ENCODE measurements at places on chromosomes 7 and 10. TPM values are rescaled to one million over a fixed set of nuclear protein-coding genes. Genes with fewer than 3 reads are reported as not detected.

MUC12 gene
- total RNA-seq, result not detected

PNLIPRP3 gene
- not detected for total RNA-seq

TMEM130 gene
- total RNA-seq, result not detected

MYPN gene
- total RNA-seq, result 0.79 TPM

FAM25G gene
- not detected for total RNA-seq

ASB15 gene
- total RNA-seq, result not detected

C10orf105 gene
- total RNA-seq, result not detected

NPTX2 gene
- 0.60 TPM for total RNA-seq

KLF14 gene
- total RNA-seq, result not detected

ADAM8 gene
- total RNA-seq, result 3.8 TPM

All from mammary microvascular endothelial cell (primary cell).